ENCODE measurements at places on chromosomes 12 and 14.

GRCh38 chr14:89678768-89679167, 261.7 kb upstream of the FOXN3 start:
- no peak for DNase-seq

DNA sequence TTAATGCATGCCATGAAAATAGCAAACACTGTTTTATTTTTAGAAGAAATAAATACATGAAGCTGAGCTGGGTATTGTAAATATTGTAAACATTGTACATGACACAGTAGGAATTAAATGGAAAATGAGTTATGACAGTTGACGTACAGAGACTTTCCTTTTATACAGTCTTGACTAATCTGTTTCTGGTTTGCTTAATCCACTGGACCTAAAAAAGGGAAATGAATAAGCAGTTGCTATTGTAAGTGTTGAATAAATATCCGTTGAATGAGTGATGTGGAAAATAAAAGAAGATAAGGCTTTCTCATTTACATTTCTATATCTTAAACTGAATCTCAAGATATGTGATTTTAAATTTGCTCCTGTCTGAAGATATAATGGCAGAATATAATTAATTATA, 15.0 kb downstream of the PMCH start:
- no peak for DNase-seq

DNA sequence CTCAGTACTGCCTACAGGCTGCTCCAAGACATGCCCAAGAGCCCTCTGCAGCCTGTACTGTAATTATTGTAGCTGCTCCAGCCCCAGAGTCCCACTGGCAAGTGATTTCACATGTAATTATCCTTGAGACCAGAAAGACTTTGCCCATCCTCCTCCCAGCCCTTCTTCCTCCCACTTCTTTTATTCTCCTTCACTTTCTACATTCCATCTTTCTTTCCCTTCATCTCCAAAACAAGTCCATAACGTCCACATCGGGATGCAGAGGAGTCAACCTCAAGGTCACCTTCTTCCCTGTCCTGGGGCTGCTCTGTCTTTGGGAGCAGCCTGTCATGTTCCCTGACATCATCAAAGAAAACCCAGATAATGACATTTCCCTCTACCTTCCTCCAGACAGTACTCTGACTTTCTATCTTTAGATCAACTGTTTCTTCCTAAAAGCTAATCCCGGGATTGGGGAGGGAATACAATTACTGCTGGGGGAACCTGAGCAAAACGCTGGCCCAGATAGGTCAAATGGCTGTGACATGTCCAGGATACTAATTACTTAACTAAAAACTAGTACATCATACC, 39.1 kb downstream of the SLC8A3 start:
- no peak for DNase-seq

DNA sequence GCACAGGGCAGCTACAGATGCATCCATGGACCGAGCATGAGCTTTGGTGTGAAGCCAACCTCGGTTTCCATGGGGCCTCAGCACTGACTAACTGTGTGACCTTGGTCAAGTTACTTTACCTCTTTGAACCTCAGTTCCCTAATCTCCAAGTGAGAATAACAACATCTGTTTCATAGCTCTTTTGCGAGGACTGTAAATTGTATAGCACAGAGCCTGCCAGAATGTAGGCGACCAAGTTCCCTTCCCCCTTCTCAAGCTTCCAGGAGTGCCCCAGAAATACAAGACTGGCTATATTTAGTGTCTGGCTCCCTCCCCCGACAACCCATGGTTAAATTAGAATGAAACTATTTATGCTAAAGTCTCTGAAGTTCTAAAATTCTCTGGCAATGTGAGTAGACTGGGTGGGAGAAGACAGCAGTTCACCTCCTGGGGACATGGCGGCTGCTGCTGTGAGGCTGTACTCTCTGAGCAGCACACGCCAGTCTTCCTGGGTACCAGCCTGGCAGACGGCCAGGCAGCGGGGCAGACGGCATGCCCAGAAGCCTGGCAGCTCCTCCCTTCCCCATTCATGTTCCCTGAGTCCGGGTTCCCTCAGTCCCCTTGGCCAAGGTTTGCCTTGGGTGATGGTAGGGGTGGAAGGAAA, 22.0 kb upstream of the TMED10 start:
- no peak for DNase-seq

GRCh38 chr14:54221971-54222370, 174.8 kb upstream of the CDKN3 start:
- no peak for DNase-seq

DNA sequence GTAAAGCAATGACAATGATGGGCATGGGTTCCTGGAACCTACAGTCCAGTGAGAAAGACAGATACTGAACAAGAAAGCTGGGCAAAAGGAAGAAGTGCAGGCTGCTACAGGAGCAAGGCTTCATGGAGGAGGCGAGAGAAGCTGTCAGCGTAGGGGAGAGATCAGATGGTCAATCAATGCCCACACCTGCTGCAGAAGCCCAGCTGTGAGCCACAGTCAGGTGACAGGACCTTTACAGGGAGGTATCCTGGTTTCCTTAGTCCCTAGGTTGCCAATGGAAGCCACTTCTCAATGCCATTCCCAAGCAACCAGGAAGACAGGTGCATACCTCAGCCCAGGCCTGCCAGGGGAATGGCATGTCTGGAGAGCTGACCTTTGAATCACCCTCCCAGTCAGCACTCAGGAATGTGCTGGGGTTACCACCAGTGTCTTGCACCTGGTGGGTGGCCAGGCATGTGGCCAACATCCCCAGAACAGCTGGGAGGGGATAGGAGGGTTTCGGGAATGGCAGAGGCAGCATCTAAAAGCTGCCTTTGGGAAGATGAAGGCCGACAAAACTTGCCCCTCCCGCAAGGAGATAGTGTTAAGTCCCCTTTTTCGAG, 170.3 kb downstream of the TTC7B start:
- DNase-seq = peak; percentile 86

- no peak for DNase-seq
These were observed 16.2 kb downstream of the KIF21A start for GRCh38 chr12:39426636-39427240.
